ENCODE measurements at places on chromosomes 3 and 15.

GRCh38 chr15:80605591-80606150, 89.4 kb upstream of the ABHD17C start:
- DNase-seq, result no peak

DNA sequence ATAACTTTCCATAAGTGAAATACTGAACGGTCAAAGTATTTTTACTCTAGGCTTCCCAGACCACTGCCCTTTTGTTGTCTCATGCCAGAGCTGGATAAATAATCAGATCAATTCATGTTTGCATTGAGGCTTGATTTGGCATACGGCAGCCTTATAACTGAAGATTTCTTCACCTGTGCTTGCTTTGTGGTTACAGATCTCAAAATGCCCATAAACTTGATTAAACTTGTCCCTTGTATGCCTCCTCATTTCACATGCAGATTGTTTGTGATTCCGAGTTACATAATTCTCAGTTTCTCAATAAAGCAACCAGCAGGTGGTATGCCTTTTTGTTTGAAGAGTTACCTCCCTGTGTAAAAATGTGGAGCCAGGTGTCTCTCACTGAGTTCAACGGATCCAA, 211.4 kb upstream of the LRIG1 start:
- DNase-seq, result no peak

DNA sequence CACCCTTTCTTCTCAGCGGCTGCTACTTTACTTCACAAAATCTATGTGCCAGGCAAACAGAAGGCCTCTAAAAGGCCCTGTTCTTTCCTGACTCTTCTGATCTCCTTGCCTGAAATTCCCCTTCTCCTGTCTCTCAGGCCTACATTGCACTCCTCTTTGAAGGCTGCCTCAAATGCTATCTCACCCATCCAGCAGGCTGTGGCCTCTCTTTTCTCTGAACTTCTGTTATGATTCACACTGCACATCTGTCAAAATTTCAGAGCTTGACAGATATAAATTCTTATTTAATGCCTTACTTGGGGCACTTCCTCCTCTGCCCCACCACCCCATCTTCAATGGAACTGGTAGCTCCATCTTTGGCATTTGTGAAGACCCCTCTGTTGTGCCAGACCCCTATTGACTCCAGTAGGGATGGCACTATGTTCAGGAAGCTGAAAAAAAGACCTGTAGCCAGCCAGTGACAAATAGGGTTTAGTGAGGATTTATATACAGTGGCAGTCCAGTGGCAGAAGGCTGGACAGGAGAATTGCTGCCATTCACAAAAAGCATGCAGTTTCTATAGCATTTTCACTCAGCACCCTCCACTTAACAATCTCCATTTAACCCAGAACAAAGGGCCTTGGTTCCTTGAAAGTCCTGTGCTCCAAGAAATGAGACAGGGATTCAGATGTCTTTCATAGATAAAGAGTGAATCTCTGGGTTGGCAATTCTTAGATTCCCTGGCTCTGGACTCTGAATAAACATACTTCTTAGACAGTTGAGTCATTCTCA, 415.8 kb upstream of the GRM7 start:
- no peak for DNase-seq

GRCh38 chr3:55607844-55608243, 120.7 kb upstream of the WNT5A start:
- DNase-seq, result no peak

Data from aorta (tissue), 5 donors.